ENCODE measurements at places on chromosomes 1 and 21. TPM values are rescaled to one million over a fixed set of nuclear protein-coding genes. Genes with fewer than 3 reads are reported as not detected.

Gene CFAP74
- not detected for total RNA-seq

Gene IVL
- total RNA-seq: not detected

DNA sequence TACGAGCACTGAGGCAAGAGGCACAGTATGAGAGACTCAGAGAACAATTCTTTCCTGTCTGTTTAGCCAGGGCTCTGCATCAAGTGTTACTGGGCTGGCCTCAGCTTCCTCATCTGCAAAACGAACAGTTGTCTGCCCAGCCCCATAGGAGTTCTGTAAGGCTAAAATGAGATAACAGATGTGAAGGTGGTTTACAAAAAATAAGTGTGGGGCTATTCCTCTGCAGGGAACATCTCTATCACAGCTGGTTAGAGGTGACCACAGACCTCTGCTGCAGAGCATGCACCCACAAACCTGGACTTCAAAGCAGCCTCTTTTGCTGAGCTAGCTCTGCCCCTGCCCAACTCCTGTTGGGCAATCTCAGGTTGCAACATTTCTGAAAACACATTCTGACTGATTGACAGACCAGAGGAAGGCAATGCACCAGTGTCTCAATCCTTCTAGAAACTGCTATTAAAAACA, 10.5 kb upstream of the OLIG1 start:
- H3K27me3 ChIP-seq: peaks cover 8% of the 10 kb centered on the region
- H3K36me3 ChIP-seq: no peaks in the 10 kb centered on the region
- no peak overlapping the region for H3K27ac ChIP-seq
- DNase-seq: no peak
- no peak overlapping the region for H3K4me3 ChIP-seq
- H3K4me1 ChIP-seq: peaks cover 4% of the 10 kb centered on the region

DNA sequence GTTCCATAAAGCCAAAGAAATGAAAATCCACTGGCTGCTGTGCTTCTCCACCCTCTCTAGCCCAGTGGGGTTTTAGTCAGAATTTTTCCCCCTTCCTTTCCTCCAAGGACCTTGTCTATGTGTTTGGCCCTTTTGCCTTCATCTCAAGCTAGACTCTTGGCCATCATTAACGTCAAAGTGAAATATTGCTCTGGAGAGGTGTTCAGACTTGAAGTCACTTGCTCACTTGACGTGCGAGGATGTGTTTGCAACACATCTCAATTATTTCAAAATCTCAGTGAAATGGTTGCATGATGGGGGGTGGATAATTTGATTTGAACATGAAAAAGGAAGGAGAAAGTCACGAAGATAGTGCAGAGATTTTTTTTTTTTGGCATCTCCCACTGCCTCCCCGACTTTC, 13.6 kb downstream of the EVA1C start:
- H3K27me3 ChIP-seq: no peaks in the 10 kb centered on the region
- H3K36me3 ChIP-seq: no peaks in the 10 kb centered on the region
- H3K27ac ChIP-seq: no peak overlapping the region
- no peaks in the 10 kb centered on the region for H3K4me1 ChIP-seq

- H3K27ac ChIP-seq: no peak overlapping the region
- H3K4me1 ChIP-seq: peaks cover 3% of the 10 kb centered on the region
Measured at GRCh38 chr1:175742790-175743459, 470 bp downstream of the TNR start.

- no peak overlapping the region for H3K4me3 ChIP-seq
- no peak overlapping the region for H3K27ac ChIP-seq
- peaks cover 11% of the 10 kb centered on the region for H3K4me1 ChIP-seq
- no peaks in the 10 kb centered on the region for H3K36me3 ChIP-seq
- H3K27me3 ChIP-seq: no peaks in the 10 kb centered on the region
Measured at GRCh38 chr1:184242507-184242943, 144.3 kb upstream of the C1orf21 start.

Data from stomach (tissue), 19 donors.